Right ventricle myocardium inferior (tissue), 1 donor: ENCODE measurements at places on chromosomes 4 and X. TPM values are rescaled to one million over a fixed set of nuclear protein-coding genes. Genes with fewer than 3 reads are reported as not detected.

Gene PPP2R2C
- 12.3 TPM for total RNA-seq

Gene CPE
- 56.2 TPM for total RNA-seq

DNA sequence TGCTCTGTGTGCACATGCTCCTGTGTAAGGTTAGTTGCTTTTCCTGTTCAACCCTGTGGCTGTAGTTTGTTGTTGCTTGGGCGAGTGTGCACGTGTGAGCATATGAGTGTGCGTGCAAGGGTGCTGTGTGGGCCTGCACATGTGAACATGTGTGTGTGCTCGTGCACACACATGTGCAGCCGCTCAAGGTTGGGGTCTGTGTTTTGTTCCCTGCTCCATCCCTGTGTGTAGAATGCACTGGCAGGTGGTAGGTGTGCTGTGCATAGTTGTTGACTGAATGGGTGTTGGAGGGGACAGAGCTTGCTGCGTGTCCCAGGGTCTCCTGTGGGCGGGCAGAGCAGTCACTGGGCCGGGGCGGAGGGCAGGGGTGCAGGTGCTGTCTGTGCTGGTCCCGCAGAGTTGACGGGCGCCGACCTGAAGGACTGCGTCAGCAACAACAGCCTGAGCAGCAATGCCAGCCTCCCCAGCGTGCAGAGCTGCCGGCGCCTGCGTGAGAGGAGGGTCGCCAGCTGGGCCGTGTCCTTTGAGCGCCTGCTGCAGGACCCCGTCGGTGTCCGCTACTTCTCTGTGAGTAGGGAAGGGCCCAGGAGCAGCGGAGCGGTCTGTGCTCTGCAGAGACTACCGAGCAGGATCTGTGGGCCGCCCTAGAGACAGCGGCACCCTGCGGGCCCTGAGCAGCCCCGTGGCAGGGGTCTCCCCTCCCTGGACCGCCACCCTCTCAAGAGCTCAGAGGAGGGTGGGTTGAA is 27.9 kb upstream of the HGFAC start:
- DNase-seq: peak; percentile 49

Gene ZNF674
- total RNA-seq: 2.2 TPM

DNA sequence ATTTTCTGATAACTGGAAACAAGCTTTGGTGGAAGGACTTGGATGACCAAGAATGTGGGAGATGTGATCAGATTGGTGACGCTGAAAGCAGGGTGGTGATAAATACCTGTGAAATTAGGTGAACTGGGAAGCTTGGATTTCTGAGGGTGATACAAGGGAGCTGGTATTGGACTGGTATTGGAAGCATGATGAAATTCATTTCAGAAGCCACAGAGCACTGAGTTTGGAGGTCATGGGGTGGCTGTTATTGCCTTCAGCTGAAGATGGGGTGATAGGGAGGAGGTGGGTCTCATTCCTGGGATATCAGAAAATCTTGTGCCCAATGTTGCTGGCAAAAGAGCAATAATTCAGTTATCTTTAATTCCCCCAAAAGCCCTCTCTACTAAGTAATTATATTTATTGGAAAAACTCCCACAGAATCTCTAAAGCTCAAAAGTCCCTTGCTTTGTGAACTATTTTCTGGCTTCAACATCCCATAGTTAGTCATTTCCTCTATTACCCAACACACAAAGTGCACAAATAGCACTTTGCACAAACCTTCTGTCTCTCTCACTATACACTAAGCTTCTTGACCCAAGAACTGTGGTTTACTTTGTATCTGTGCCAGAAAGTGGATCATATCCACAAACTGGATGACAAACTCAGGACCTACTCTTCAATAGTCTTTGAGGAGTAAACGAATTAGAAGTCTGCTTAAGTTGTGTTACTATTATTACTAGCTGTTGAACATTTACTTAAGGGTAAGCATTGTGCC is 23.1 kb upstream of the CAMK2D start:
- no peak for DNase-seq

Gene DCAF4L1
- total RNA-seq: 0.24 TPM

- DNase-seq: no peak
Measured at GRCh38 chrX:98380556-98380955, 1496.8 kb downstream of the RPA4 start.

DNA sequence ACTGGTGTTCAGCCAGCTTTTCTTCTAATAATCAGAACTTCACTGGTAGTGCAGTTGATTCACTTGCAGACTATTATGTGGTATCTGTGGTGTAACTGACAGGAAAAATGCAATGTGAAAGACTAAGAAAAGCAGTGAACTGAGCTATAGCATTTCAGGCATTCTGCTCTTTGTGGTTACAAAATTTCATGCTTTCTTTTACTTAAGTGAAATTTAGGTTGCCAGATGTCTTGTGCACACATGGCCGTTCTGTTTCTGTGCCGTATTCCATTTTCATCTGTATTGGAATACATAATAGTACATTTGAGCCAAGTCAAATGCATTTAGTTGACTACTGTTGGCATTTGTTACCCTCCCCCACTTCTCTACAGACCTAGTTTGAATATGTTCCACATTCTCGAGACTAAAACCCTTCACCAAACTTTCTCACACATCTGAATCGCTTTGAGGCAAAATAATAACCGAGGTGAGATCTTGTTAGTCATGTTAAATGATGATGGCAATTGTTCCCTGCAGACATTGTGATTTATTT is 8.2 kb downstream of the RTL3 start:
- DNase-seq: no peak

- no peak for DNase-seq
Measured at GRCh38 chr4:17322514-17322913, 189.4 kb downstream of the QDPR start.

DNA sequence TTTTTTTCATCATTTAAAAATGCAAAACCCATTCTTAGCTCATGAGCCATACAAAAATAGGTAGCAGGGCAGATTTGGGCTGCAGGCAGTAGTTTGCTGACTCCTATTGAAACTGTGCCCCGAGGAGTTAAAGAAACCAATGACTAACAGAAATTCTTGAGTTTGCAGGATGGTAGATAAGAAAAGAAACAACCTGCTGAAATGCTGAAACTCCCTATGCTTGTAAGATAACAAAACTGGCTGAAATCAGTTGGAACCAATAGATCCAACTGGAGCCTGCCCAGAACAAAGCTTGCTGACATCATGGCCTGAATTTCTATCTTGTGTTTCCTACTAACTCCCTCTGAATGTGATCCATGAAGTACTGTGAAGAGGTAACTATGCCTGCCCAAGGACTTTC is 68.6 kb downstream of the ANOS1 start:
- no peak for DNase-seq

- no peak for DNase-seq
Measured at GRCh38 chrX:155094468-155095061, 23.3 kb downstream of the BRCC3 start.

DNA sequence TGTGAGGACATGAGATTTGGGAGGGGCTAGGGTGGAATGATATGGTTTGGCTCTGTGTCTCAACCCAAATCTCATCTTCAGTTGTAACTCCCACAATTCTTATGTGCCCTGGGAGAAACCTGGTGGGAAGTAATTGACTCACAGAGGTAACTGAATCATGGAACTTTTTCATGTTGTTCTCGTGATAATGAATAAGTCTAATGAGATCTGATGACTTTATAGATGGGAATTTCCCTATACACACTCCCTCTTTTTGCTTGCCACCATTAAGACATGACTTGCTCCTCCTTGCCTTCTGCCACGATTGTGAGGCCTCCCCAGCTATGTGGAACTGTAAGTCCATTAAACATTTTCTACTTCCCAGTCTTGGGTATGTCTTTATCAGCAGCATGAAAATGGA is 253.2 kb upstream of the GK2 start:
- DNase-seq: no peak
